ENCODE measurements at places on chromosomes 7 and 10. TPM values are rescaled to one million over a fixed set of nuclear protein-coding genes. Genes with fewer than 3 reads are reported as not detected.

The NPFFR1 gene
- not detected for total RNA-seq

The ITPRID1 gene
- total RNA-seq, result not detected

The RADIL gene
- total RNA-seq, result 2.5 TPM

The OR2A42 gene
- not detected for total RNA-seq

DNA sequence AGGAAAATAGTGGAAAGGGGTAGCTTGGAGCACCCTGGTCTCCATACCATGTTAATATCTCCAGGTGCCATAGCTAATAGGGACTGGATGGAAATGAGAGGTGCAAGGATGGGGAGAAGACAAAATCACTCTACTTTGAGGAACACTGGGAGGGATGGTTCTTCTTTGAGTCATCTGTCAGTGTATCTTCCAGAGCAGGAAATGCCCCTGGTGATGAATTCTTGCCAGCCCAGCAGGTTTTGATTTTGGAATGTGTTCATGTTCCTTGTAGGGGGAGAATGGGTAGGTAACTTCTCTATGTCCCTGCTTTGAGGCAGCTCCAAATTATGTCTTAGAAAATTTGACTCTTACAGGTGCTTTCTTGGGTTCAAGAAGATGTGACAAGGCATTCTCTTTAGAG lies 177.0 kb upstream of the GLI3 start:
- no peak for DNase-seq

DNA sequence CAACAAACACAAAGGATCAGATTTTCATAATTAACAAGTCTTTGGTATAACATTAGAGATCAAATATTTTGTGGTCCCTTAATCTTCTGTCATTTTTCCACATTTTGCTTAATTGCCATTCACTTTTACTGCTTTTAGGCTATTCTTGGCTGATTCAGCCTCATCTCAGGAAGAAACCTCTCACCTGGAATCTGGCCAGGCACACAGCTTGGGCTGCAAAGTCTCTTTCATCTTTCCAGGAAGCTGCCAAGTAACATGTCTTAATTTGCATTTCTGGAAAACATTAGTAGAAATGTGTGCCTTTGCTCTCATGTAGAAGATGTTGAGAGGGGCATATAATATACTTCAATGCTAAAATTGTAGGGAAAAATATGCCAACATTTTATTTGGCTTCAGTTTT lies 174.2 kb upstream of the STEAP4 start:
- no peak for DNase-seq

Measured in LHCN-M2 (cell line).